Smooth muscle cell of the brain vasculature (primary cell): ENCODE measurements at places on chromosomes 12 and 14.

DNA sequence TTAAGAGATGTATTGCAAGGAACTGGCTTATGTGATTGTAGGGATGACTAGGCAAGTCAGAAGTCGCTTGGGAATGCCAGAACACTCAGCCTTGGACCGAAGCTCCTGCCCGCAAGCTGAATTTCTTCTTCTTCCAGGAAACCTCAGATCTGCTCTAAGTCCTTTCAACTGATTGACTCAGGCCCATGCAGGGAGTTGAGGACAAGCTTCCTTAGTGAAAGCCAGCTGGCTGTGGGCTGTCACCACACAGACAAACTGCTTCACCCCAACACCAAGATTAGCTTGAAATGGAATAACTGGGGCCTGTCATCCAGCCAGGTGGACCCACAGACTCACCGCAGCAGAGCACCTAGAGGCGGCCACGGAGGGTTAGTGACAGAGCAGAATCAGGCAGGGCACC lies 24.7 kb downstream of the BDKRB2 start:
- no peak for DNase-seq

- DNase-seq = no peak
Measured at GRCh38 chr14:64467101-64467500, 1.8 kb downstream of the AKAP5 start.

GRCh38 chr12:84464616-84465015 lies 448.0 kb downstream of the SLC6A15 start:
- no peak for DNase-seq

DNA sequence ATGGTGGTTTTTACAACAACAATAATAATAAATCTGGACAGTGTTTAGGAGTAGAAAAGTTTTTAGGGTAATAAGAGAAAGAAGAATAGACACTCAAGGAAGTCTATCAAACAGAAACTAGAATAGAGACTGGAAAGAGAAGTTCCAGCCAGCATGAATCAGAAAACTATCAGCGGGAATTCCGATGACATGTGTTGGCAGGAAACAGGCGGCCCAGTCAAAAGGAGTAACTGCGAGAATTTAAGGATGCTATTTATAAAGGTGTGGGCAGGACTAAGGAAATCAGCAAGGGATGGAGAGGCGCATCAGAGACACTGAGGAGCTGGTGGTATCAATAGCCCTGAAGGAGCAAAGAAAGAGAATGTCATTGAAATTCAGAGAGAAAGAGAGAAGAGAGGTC lies 89.9 kb downstream of the TBX5 start:
- no peak for DNase-seq

- DNase-seq = no peak
Measured at GRCh38 chr14:96987086-96987474, 189.9 kb downstream of the VRK1 start.

DNA sequence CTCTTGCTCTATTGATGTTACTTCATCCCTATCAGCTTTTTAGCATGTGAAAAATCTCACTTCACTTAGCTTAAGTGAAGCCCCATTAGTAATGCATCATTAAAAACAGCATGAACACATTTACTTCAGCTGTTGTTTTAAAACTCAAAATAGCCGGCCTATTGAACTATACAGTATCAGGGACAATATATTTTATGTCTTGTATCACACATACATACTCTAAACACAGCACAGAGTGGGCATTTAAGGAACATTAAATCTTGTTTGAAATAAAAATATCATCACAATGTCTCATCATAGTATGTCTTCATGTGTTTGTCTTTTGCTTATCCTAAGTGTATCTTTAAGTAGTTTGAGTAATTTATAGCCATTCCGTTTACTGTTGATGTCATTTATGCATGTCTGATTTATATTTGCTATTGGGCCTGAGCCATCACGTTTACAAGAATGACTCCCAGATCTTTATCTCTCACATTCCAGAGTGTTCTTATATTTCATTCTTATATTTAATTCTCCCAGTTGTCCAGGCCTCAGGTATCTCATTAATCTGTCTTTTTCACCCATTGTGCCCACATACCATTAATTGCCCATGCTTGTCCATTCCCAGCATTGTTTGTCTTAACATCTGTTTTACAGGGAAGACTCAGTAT lies 57.5 kb downstream of the ARHGAP5 start:
- DNase-seq = no peak

DNA sequence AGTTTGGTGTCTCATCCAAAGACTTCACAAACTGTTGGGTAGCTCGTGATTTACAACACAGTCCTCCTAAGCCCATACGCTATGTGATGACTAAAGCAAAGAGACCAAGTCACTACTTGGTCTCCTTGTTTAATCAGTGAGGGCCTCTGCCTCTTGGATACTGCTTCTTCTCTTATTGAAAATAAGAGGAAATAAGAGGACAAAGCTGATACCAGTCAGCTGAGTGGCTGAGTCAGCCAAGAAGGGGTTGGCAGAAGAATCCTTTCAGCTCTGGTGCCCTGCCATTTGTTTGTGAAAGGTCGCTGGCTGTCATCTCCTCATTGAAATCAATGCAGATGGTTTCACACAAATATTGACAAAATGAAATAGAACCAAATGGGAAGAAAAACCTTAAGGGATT lies 67.5 kb upstream of the SLC35F4 start:
- DNase-seq = no peak

DNA sequence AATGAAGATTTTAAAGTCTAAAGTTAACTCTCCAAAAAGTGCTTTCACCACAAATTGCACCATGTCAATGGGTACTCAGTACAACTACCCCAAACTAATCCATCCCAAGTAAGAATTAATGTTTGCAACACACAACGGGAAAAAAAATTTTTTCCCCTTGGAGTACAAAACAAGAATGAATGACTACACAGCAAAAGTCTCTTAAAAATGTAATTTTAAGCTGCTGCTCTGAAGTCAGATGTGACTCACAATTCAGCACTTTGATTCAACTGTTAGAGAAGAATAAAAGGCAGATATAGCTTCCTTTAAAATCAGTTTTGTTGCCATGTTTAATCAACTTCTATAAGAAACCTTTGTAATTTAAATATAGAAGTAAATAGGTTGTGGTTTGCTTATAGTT lies 42.5 kb upstream of the VPS33A start:
- no peak for DNase-seq

DNA sequence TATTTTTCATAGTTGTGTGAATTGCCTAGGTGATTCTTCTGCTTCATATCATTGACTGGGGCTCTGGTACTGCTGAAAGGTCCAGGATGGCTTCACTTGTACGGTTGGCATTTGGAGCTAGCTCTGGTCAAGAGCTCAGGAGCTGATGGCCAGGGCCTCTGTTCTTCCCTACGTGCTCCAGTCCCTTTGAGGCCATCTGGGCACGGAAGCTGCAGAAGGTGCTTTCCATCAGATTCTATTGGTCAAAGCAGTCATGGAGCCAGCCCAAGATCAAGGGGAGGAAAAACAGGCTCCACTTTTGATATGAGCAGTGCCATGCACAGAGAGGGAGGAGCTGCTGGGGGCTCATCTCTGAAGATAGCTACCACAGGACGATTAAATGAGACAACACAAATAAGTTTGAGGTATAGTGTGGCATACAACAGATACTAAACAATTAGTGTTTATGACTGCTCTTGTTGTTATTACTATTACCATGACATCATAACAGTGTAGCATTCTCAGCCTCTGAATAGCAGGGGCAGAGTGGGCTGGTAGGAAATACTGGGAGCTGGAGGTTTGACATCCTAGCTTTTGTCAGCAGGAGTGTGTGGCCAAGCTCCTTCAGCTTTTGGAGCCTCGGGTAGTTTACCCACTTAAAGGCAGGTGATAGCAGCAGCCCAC lies 10.4 kb downstream of the KRT83 start:
- no peak for DNase-seq

DNA sequence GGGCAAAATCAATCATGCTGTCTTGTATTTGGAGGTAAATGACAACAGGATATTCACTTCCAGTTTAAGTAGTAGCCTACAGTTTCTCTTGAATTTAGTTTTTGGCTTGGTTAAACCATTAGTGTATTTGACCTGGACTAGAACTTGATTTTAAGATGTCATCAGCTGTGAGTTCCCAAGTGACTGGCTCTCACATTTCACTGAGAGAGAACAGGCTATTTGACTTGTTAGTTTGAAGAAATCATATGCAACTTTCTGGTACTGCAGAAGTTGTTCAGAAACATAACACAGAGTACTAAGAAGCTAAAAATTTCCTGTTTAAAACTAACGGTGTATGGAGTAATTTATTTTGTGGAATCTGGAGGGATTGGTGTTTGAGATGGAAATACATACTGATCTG lies 22.3 kb downstream of the MNAT1 start:
- DNase-seq = no peak

GRCh38 chr14:36588788-36589187 lies 6.4 kb upstream of the NKX2-8 start:
- DNase-seq = no peak

- no peak for DNase-seq
Measured at GRCh38 chr12:58321414-58321813, 380.0 kb downstream of the ATP23 start.

GRCh38 chr14:102471921-102472790 lies 37.4 kb downstream of the ANKRD9 start:
- DNase-seq = no peak

DNA sequence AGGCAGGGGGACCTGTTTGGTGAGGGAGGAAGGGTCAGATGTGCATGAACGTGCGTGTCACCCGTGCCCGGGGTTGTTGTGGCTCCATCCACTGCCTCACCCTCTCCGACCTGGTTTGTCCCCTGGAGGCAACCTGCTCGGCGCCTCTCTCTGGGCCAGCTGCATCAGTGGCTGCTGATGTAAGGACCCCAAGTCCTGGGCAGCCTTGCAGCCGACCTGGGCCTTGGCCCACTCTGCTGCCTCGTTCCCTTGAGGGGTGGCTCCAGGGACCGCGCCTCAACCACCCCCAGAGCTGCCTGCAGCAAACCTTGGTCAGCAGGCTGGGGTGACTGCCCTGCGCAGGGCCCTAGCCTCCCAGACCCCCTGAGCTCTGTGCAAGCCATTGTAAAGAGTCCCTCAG lies 351.7 kb downstream of the TMEM121 start:
- no peak for DNase-seq

- no peak for DNase-seq
Measured at GRCh38 chr12:122835750-122836026, 431 bp downstream of the HIP1R start.

DNA sequence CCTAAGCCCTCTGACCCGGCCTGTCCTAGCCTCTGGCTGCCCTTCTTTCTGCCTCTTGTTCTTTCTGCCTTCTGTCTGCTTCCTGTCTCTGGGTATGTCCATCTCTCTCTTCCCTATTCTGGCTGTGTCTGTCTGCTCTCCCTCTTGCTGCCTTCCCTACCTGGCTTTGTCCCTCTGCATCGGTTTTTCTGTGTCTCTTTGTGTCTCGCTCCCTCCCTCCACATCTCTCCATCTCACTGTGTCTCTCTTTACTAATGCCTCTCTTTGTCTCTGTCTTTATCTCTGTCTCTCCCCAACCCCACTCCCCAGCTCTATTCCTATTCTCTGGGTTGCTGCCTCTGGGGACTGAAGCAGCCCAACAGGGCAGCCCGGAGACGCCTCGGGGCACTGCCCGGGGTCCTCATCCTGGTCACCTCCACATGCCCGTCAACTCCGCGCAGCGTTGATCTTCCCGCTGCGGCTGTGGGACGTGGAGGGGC lies 10.1 kb downstream of the SHMT2 start:
- DNase-seq = no peak

GRCh38 chr12:97275728-97276590 lies 186.6 kb upstream of the RMST start:
- DNase-seq = no peak

DNA sequence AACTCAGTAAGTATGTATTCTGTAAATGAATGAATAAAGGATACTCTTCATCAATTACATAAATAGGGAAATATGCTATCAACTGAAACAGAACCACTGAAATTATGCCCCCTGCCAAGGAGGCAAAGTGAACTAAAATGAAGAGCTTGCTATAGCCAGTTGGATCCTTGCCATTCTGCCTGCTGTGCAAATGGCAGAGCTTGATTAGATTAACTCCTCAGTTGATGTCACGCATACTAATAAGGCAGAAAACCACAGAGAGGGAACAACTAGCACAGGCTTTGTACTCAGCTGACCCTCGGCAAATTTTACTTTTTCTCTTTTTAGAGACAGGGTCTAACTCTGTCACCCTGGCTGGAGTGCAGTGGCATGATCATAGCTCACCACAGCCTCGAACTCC lies 36.7 kb upstream of the FERMT2 start:
- no peak for DNase-seq

GRCh38 chr12:59938190-59938962 lies 342.5 kb downstream of the SLC16A7 start:
- DNase-seq = no peak

GRCh38 chr14:48580692-48581091 lies 905.3 kb upstream of the MDGA2 start:
- no peak for DNase-seq

DNA sequence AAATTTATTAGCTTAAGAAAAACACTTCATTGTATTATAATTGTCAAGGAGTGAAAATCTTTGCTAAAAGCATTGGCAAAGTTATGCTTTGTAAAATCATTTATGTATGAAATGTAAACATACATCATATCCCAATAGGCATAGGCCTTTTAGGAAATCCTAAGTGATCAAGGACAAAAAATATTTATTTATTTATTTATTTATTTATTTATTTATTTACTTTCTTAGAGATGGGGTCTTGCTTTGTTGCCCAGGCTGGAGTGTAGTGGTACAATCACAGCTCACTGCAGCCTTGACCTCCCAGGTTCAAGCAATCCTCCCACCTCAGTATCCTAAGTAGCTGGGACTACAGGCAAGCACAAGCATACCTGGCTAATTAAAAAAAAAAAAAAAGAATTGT lies 32.0 kb upstream of the DLGAP5 start:
- no peak for DNase-seq

- DNase-seq = no peak
Measured at GRCh38 chr12:52086366-52086765, 6.9 kb downstream of the SMIM41 start.

DNA sequence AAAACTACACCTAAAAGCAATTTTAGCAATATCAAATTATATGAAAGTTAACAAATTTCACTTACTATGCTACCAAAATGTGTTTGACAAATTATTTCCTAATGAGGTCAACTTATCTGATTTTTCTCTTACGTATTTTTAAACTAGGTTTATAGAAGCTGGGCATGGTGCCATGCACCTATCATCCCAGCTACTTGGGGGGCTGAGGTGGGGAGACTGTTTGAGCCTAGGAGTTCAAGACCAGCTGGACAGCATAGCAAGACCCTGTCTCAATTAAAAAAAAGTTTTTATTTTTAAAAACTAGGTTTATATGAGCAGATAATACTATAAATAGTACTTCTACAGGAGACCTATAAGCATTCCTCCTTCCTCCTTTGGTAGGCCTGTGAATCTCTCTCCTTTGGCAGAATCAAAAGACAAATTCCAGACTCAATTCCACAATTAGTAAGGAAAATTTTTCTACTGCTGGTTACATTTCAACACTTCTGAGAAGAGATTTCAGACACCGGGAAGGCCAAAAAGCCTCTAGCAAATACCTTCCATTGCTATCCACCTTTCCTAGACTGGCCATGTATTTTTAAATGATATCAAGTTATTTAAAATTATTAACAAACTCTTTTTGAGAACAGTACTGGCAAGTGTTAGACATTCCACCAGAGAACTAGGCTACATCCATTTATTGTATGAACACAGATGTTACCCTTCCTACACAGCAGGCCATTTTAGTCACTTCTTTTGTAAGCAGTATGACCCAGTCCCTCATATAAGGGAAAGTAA lies 34.4 kb downstream of the CDK17 start:
- no peak for DNase-seq
